ENCODE measurements at places on chromosomes 3 and 15.

GRCh38 chr15:82892573-82892972, 59.9 kb downstream of the HOMER2 start:
- DNase-seq = no peak

- DNase-seq = no peak
These were observed 39.6 kb upstream of the GYG1 start for GRCh38 chr3:148951599-148952361.

DNA sequence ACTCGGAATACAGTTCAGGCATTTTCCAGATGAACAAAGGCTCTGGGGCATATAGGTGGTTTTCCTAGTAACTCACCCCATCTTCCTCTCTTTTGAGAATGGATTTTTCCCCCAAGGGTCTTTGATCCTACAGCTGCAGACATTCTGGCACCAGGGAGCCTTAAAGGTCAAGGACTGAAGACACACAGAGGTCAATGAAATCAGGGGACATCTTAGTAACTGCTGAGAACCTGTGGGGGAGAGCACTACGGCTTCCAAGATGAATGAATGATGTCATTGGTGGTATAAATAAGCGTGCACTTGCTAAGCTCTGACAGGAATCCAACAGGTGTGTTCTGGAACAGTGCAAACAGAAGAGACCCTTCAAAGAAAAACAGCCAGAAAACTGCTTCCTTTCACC, 36.3 kb downstream of the TMEM212 start:
- no peak for DNase-seq

DNA sequence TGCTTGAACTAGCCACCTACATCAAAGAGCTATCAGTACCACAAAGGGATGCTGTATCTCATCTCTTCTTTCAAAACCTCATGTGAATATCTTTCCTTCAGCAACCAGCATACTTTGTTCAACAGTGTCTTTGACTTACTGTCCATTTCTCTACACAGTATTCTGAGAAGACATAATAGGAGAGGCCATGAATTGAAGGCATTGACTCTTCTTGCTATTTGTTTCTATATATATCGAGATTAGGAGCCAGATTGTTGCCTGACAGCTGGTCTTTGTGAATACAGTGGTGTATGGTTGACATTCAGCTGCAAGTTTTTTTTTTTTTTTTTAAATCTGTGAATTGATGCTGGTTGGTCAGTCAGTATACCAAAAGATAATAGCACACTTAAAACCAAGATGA, 12.1 kb upstream of the CSRNP1 start:
- no peak for DNase-seq

GRCh38 chr15:35078221-35078915, 6.7 kb downstream of the NANOGP8 start:
- DNase-seq = peak; percentile 19

Measured in NCI-H1048 (cell line).